ENCODE measurements at places on chromosomes 7 and 10.

- no peak for DNase-seq
These were observed 67.0 kb upstream of the C7orf33 start for GRCh38 chr7:148523550-148523949.

DNA sequence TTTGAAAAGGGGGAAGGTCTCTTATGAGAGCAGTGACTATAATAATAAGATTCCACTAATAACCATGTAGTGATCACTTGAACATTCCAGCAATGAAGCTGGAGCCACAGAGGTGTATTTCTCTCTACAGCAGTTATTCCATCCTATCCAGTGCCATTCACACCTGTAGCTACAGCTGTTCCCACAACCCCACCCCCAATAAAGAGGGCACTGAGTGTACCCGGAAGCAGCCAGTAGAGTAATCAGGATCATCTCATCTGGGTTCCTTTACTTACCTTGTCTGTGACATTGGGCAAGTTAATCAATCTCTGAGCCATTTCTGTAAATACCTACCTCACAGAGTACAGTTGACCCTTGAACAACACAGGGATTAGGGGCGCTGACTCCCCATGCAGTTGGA lies 188.7 kb downstream of the KIAA1217 start:
- no peak for DNase-seq

- no peak for DNase-seq
These were observed at the start of gene ETV1 for GRCh38 chr7:13989126-13989948. Gene ETV1 (minus strand): TSS chr7:13989666. CDS start chr7:13989052, 614 bp downstream.

DNA sequence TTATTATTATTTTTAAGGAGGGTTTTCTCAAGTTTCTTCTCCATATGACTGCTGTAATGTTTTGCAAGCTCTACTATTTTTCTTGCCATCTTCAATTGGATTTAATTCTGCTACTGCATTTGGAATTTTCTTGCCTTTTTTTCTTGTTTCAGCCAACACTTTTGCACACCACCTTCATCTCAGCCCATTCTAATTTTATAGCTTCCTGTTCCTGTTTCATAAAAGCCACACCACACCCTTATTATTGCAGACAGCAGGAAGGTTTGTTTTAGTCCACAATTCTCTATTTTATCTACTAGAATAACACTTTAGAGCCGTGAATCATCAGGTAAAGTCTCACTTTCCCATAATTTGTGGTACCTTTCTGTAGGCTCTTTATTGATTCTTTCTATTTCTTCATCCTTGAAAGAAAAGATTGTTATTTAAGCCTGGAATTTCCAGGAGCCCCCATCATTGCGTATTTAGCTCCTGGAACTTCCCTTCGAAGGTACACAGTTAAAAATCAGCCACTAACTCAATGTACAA lies 209.3 kb upstream of the TBX20 start:
- no peak for DNase-seq

DNA sequence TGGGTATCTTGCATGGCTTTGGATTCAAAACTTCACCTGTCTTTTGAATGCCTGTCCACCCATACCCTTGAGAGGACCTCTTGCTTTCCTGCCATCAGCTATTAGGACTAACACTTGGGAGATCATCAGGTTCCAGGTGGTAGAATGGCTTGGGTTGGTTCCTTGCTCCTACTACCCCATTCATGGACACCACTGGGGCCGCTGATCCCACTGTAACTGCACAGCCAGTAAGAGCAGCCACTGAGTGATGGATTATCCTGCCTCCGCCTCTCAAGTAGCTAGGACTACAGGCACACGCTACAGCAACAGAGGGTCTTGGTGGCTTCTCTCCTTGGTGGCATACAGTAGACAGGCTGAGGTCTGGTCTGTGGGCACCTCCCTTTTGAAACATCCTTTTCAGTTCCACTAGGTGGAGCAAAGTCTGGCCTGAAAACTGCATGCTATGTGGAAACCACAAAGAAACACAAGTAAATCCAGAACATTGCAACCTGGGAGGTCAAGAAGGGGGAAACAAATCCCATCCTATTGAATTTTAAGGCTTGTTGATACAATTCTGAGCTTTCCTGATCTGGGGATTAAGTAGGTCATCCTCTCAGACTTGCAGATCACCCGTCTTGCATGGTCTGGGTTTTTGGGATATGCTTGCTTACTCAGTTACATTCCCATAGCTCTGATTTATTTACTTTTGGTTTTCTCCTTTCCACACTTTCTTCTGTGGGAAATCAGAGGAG lies 9.4 kb downstream of the WBP1L start:
- DNase-seq: no peak

DNA sequence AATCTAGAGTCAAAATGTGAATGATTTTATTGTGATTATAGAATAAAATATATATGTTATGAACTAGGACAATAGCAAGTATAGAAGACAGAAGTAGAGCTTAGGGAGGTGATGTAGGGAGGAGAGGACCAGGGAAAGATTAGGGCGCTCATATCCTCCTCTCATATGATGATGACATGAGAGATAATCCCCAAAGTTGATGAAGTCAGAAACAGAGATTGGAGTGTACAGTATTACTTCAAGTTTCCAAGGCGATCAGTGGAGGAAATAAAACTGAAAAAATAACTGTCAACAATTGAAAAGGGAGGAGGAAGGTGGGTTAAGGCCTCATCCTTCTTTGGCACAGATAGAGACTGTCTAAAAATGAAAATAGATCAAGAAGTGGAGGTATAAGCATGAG lies 14.9 kb downstream of the MACROH2A2 start:
- DNase-seq: no peak

GRCh38 chr7:23456093-23456492 lies 14.2 kb downstream of the IGF2BP3 start:
- no peak for DNase-seq

- DNase-seq: no peak
These were observed 626.3 kb upstream of the POT1 start for GRCh38 chr7:125555916-125556315.

GRCh38 chr7:100678291-100678984 lies 4.9 kb downstream of the GNB2 start:
- DNase-seq: no peak

- no peak for DNase-seq
These were observed 659.6 kb downstream of the AUTS2 start for GRCh38 chr7:70257921-70258320.

DNA sequence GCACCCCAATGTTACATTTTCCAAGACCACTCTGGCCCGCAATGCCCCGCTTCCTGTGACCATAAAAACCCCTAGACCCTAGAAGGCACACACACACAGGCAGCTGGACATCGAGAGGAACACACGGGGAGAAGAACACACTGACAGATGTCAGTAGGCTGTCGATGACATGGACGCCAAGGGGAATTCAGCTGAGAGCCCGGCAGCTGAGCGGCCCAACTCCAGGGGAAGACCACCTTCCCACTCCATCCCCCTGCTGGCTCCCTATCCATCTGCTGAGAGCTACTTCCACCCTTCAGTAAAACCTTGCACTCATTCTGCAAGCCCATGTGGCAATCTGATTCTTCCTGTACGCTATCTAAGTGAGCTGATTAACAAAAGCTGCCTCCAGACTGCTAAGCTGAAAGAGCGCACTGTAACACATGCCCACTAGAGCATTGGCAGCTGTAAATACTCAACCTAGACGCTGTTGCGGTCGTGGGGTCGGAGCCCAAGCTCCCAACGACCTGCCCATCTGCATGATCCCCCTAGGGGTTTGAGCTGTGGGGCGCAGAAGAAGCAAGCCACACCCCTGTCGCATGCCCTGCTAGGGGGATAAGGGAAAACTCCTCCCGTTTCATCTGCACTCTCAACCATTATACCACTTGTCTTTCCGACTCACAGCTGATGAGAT lies 843.6 kb upstream of the POT1 start:
- DNase-seq: no peak

- DNase-seq: no peak
These were observed 12.9 kb downstream of the EXOC4 start for GRCh38 chr7:133265821-133266220.

- DNase-seq: peak; percentile 65
These were observed 509 bp downstream of the AHR start for GRCh38 chr7:17298840-17299482.

DNA sequence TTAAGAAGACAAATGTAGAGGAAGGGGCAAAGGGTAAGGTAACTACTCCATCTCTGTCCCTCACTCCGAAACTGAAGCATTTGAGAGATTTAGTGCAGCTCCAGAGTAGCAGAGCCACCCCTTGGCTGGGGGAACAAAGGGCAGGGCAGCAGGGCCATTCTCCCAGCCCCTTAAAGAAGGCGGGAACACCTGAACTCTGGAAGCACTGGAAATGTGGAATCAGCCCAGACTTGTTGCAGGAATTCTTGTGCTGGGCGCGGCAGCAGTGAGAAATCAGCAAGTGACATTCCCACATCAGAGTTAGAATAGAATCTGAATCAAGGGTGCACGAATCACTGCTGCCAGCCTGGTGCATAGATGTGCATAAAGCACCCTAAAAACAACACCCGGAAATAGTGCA lies 34.4 kb upstream of the GRM8 start:
- DNase-seq: no peak

DNA sequence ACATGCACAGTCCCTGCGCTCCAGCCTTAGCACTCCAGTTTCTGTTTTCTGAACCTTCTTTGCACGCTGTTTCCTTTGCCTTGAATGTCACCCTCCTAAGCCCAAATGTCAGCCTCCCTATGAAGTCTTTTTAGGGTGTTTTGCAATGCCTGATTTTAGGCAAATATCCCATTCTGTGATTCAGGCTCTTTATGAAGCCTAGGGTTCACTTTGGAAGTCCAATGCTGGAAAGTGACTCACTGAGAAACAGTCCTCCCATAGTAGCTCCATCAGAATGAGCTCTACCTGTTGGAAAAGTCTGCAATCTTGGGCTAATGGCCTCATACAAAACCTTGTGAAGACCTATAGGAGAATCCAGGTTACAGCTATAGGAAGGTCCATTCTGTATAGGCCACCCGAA lies 5.3 kb downstream of the LAMB4 start:
- DNase-seq: no peak

DNA sequence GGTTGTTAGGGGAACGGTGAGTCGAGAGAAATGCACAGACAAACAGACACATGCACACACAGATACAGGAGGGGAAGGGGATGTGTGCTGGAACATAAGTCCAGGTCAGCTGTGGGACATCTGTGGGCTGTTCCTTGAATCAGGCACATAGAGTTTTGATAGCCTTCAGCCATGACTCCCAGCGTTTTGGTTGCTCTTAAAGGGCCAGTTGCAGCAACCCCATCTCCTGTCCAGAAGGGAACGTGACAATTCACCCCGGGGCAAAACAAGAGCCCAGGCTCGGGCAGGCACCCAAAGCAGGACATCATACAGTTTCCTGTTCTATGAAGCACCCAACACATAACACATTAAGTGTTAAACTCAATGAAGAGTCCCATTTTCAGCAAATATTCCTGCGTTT lies 9.6 kb downstream of the INSYN2A start:
- DNase-seq: no peak

- DNase-seq: no peak
These were observed 8.4 kb upstream of the BMPR1A start for GRCh38 chr10:86747796-86748581.

- DNase-seq: no peak
These were observed 9.6 kb upstream of the PTTG1IP2 start for GRCh38 chr7:90459888-90460287.

GRCh38 chr7:141366091-141366621 lies 185.1 kb upstream of the AGK start:
- DNase-seq: no peak

DNA sequence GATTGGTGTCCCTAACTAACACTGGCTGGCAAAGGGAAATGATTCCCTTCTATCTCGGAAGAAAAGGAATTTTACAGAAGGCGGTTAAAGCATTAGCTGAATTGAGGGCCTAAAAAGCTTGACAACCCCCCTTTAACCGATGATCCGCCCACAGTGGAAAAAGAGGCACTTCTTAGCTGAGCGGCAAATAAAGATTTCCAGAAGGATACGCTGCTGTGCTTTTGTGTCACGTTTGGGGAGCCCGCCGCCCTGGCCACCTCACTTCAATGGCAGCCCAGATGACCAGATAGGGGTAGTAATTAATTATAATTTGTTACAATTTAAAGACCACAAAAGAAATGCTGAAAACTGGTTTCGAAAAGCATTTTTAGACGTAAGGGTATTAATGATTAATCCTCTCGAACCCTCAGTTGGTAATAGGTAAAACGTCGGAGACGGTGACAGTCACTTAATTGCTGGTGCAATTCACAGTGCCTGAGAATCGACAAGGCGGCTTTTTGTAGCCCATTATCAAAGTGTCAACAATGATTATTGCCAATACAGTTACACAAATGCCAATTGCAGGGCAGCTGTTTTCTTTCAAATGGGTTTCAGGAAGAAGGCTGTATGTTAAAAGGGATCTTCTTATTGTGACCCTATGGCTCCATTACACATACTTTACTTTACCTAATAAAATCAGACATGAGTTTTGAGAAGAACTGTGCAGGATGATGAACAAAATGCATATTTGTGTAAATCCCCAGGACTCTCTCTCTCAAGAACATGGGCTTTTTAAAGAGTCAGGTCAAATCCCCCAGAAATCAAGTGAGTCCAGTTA lies 154.1 kb downstream of the PIP4K2A start:
- DNase-seq: no peak

GRCh38 chr10:59176241-59177030 lies at the start of gene PHYHIPL:
Gene PHYHIPL (plus strand): TSS chr10:59176643. CDS start chr10:59176854, 211 bp downstream.
- no peak for DNase-seq

GRCh38 chr7:1169409-1170368 lies 9.7 kb upstream of the ZFAND2A start:
- DNase-seq: peak; percentile 89

GRCh38 chr10:30396293-30396692 lies 37.7 kb upstream of the MAP3K8 start:
- no peak for DNase-seq

Data from T-helper 1 cell (primary cell).